ENCODE measurements at places on chromosomes 3 and 15. TPM values are rescaled to one million over a fixed set of nuclear protein-coding genes. Genes with fewer than 3 reads are reported as not detected.
A peak's percentile ranks its signal among the peaks of the same experiment; 100 is the strongest.

The GP9 gene
- total RNA-seq, result not detected

The COL6A6 gene
- 59.8 TPM for total RNA-seq

The LRRIQ4 gene
- total RNA-seq, result not detected

The AMIGO3 gene
- total RNA-seq, result not detected

The RNF111 gene
- total RNA-seq, result 25.9 TPM

The OCA2 gene
- total RNA-seq, result 0.55 TPM

The NR2E3 gene
- total RNA-seq, result 0.41 TPM

The GMNC gene
- 0.88 TPM for total RNA-seq

The TRA2B gene
- 127 TPM for total RNA-seq

DNA sequence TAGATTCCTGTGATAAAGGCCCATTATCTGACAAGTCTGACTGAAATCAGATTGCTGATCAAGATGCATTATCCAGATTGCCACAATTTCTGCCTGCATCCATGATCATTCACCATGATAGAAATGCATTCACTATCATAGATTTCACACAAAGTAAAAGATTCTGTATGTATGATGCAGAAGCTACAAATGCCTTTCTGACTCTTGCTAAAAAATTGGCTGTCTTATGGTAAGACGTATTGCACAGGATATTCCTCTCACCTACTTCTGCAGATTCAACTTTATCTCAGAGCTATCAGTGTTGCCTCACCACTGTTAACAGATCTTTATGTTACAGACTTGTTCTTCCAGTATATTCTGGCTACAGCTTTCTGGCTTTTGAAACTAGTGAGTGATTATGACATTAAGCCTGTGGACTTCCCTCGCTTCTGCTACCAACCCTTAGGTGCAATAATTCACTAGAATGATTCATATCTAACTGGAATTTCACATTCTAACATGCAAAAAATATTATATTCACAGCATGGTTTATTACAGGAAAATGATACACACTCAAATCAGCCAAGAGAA is 955.3 kb downstream of the EPHA3 start:
- H3K4me1 ChIP-seq, result no peaks in the 10 kb centered on the region
- DNase-seq, result no peak
- H3K27ac ChIP-seq, result no peak overlapping the region

- H3K4me1 ChIP-seq, result no peaks in the 10 kb centered on the region
- DNase-seq, result no peak
- no peaks in the 10 kb centered on the region for H3K27me3 ChIP-seq
- no peaks in the 10 kb centered on the region for H3K36me3 ChIP-seq
Measured at GRCh38 chr3:54858093-54858785, 69.6 kb downstream of the LRTM1 start.

DNA sequence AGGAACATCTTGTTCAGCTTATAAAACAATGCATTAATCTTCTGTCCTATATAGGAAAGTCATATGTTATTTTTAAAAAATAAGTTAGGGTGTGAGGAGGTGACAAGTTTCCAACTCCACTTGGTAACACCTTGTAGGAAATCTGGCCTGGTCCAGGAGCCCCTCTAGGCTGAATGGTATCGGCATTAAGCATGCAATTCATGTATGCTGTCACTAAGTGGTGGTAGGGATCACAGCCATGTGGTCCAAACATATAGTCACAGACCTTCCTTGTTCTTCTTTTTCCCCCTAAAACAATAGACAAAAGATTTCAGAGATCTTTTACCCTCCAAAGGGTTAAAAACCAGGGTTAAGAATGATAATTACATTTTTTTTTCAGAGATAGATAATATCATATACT is 4.2 kb upstream of the APBA2 start:
- no peak overlapping the region for H3K27ac ChIP-seq
- no peak for DNase-seq
- H3K27me3 ChIP-seq, result no peaks in the 10 kb centered on the region
- H3K4me3 ChIP-seq, result no peak overlapping the region

DNA sequence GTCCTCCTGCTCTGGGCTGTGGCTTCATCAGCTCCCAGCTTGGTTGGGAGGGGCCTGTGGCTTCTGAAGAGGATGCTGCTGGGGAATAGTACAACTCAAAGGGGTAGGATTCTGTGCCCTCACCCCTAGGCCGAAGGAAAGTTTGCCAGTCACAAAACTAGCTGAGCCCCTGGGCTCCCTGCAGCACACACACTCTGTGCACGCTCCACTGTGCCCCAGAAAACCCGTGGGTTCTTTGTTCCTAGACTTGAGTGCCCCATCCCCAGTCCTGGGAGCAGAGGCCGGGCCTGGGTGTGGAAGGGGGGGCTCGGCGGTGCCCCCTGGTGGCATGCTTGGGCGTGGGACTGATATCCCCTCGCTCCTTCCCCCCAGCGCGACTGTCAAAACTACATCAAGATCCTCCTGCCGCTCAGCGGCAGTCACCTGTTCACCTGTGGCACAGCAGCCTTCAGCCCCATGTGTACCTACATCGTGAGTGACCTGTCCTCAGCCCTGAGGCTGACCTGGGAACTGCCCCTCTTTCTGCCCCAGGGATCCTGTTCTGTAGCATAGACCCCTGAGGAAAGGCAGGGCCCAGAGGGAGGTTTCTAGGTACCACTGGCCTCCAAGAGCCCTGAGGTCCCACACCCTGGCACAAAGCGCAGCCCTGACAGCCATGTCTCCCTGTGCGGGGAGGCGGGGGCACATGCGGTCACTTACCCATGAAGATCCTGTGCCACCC is 14.2 kb downstream of the CIB1 start:
- H3K4me1 ChIP-seq, result no peaks in the 10 kb centered on the region
- H3K27ac ChIP-seq, result no peak overlapping the region
- no peaks in the 10 kb centered on the region for H3K27me3 ChIP-seq
- DNase-seq, result no peak

GRCh38 chr3:183779896-183780465 is 45.4 kb downstream of the MAP6D1 start:
- H3K4me3 ChIP-seq, result no peak overlapping the region
- no peaks in the 10 kb centered on the region for H3K27me3 ChIP-seq
- H3K27ac ChIP-seq, result no peak overlapping the region
- no peaks in the 10 kb centered on the region for H3K36me3 ChIP-seq
- DNase-seq, result no peak

GRCh38 chr3:49012441-49013017 is 5.3 kb downstream of the WDR6 start:
- H3K27ac ChIP-seq, result no peak overlapping the region
- no peak overlapping the region for H3K4me3 ChIP-seq
- no peak for DNase-seq
- H3K36me3 ChIP-seq, result no peaks in the 10 kb centered on the region

GRCh38 chr15:94236608-94237007 is 5.2 kb downstream of the MCTP2 start:
- no peaks in the 10 kb centered on the region for H3K4me1 ChIP-seq
- no peak overlapping the region for H3K4me3 ChIP-seq
- no peak overlapping the region for H3K27ac ChIP-seq
- H3K36me3 ChIP-seq, result no peaks in the 10 kb centered on the region
- no peaks in the 10 kb centered on the region for H3K27me3 ChIP-seq
- DNase-seq, result no peak

DNA sequence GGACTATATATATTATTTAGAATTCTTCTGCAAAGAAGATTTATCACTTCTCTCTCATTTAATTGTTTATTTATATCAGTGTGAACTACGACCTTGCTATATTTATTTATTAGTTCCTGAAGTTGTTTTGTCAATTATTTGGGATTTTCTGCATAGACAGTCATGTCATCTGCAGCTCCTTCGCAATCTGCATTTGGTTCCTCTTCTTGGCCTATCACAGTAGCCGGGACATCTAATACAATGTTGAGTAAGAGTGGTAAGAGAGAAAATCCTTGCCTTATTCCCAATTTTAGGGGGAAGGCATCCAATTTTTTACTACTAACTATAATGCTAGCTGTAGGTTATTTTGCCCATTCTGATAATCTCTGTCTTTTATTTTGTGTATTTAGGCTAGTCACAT is 39.4 kb downstream of the FOXL2 start:
- no peak overlapping the region for H3K27ac ChIP-seq
- DNase-seq, result no peak
- H3K27me3 ChIP-seq, result no peaks in the 10 kb centered on the region
- H3K36me3 ChIP-seq, result no peaks in the 10 kb centered on the region
- H3K4me3 ChIP-seq, result no peak overlapping the region

- H3K4me1 ChIP-seq, result no peaks in the 10 kb centered on the region
- H3K27me3 ChIP-seq, result no peaks in the 10 kb centered on the region
- H3K4me3 ChIP-seq, result no peak overlapping the region
- DNase-seq, result no peak
- no peak overlapping the region for H3K27ac ChIP-seq
- no peaks in the 10 kb centered on the region for H3K36me3 ChIP-seq
Measured at GRCh38 chr3:101936419-101937356, 87.4 kb downstream of the NFKBIZ start.

GRCh38 chr15:82184776-82185175 is 77.8 kb downstream of the EFL1 start:
- H3K4me1 ChIP-seq, result peaks cover 12% of the 10 kb centered on the region
- peak overlapping the region; percentile 60 for H3K27ac ChIP-seq
- no peaks in the 10 kb centered on the region for H3K36me3 ChIP-seq
- no peaks in the 10 kb centered on the region for H3K27me3 ChIP-seq

DNA sequence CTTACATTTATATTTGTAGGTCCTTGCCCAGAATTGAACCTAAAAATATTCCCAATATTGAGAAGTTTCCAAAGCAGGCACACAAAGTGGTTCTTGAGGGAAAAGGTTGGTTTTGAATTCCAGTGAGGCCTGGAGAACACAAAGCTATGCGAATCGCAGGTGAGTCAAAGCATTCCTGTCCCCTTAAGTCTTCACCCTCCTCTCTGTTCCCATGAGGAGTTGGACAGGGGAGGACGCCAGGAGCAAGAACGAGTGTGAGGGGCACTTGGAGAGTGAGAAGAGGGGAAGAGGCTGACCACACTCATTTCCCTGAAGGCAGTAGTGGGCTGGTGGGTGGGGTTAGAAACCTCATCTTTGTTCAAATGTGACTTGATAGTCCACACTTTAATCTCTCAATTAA is 185.8 kb upstream of the EOMES start:
- H3K27me3 ChIP-seq, result no peaks in the 10 kb centered on the region
- DNase-seq, result no peak
- no peak overlapping the region for H3K4me3 ChIP-seq
- H3K4me1 ChIP-seq, result no peaks in the 10 kb centered on the region
- H3K36me3 ChIP-seq, result no peaks in the 10 kb centered on the region

- no peaks in the 10 kb centered on the region for H3K36me3 ChIP-seq
- no peak overlapping the region for H3K27ac ChIP-seq
- peak; percentile 4 for DNase-seq
- H3K4me1 ChIP-seq, result no peaks in the 10 kb centered on the region
- no peak overlapping the region for H3K4me3 ChIP-seq
Measured at GRCh38 chr3:126137490-126138130, 42.8 kb downstream of the ALDH1L1 start.

GRCh38 chr3:139466360-139466759 is 10.0 kb downstream of the RBP2 start:
- H3K27me3 ChIP-seq, result no peaks in the 10 kb centered on the region
- no peak for DNase-seq
- H3K4me3 ChIP-seq, result no peak overlapping the region

DNA sequence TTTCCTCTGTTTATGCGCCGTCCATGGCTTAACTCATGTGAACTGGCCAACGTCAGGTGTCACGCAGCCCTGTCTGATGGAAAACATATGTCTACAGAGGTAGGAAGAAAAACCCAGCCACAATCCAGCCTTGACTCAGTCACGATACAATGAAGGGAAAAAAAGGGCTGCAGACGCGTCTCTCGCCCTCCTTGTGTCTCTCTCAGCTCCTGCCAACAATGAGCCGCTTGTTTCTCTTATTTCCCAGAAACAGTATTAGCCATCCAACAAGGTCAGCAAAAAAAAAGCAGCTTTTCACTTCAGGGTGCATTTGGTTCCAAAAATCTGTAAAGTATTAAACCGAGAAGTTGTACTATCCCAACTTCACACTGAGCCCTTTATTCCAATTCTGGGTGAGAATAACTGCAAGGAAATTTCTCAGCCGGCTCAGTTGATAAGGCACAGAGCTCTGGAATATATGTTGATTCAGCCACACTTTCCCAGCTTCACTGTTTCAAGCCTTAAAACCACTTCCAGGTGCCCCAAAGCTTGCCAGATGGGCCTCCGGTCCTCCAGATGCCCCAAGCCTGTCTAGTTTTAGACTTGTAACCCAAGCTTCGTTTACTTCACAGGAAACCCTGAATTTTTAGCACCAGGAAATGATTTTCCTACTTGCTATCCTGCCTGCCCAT is 79.4 kb downstream of the TM4SF4 start:
- H3K36me3 ChIP-seq, result no peaks in the 10 kb centered on the region
- H3K27me3 ChIP-seq, result no peaks in the 10 kb centered on the region
- peak overlapping the region; percentile 74 for H3K27ac ChIP-seq

GRCh38 chr3:154779571-154779970 is 300.5 kb upstream of the MME start:
- no peaks in the 10 kb centered on the region for H3K36me3 ChIP-seq
- no peak for DNase-seq

GRCh38 chr3:123031051-123031450 is 3.5 kb upstream of the SEMA5B start:
- H3K4me3 ChIP-seq, result no peak overlapping the region
- H3K4me1 ChIP-seq, result no peaks in the 10 kb centered on the region

DNA sequence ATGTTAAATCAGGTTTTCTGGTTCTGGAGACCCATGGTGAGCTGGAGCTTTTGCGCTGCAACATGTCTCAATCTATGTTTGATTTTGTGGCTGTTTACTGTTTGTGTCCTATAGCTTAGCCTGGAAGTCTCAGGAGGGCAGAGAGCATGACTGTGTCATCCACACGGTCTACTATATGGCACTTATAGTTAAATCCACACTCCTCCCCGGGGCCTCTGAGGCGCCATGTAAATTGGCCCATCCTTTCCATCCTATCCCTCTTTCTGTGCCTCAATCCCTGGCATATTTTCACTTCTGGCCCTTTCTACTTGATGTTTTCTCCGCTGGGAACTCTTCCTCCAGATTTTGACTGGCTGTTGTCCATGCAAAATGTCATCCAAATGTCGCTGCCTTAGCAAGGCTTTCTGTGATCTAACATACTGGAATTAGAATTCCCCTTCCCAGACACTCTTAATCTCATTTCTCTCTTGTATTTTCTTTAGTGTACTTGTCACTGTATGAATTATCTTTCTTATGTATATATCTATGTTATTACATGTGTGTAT is 560.8 kb upstream of the RGMA start:
- no peaks in the 10 kb centered on the region for H3K36me3 ChIP-seq
- H3K4me1 ChIP-seq, result no peaks in the 10 kb centered on the region
- no peak overlapping the region for H3K4me3 ChIP-seq
- H3K27me3 ChIP-seq, result no peaks in the 10 kb centered on the region

- no peak for DNase-seq
- H3K27ac ChIP-seq, result no peak overlapping the region
- H3K4me1 ChIP-seq, result no peaks in the 10 kb centered on the region
- H3K4me3 ChIP-seq, result no peak overlapping the region
- H3K27me3 ChIP-seq, result no peaks in the 10 kb centered on the region
- H3K36me3 ChIP-seq, result no peaks in the 10 kb centered on the region
Measured at GRCh38 chr3:137264843-137265330, 307.1 kb downstream of the IL20RB start.

GRCh38 chr3:165194511-165195240 is 1.5 kb downstream of the SLITRK3 start:
- peaks cover 50% of the 10 kb centered on the region for H3K27me3 ChIP-seq
- H3K4me1 ChIP-seq, result peaks cover 7% of the 10 kb centered on the region
- H3K27ac ChIP-seq, result peak overlapping the region; percentile 52
- DNase-seq, result no peak
- H3K36me3 ChIP-seq, result no peaks in the 10 kb centered on the region

- H3K4me1 ChIP-seq, result no peaks in the 10 kb centered on the region
- DNase-seq, result no peak
- H3K36me3 ChIP-seq, result no peaks in the 10 kb centered on the region
Measured at GRCh38 chr3:47634996-47635395, 56.3 kb upstream of the CSPG5 start.

- H3K36me3 ChIP-seq, result no peaks in the 10 kb centered on the region
- H3K4me3 ChIP-seq, result no peak overlapping the region
- no peak overlapping the region for H3K27ac ChIP-seq
- no peaks in the 10 kb centered on the region for H3K27me3 ChIP-seq
- H3K4me1 ChIP-seq, result no peaks in the 10 kb centered on the region
Measured at GRCh38 chr3:36455406-36455805, 75.1 kb downstream of the STAC start.

Measured in uterus (tissue), 4 donors.